Body of pancreas (tissue), 4 donors: ENCODE measurements at places on chromosomes 2 and 18. TPM values are rescaled to one million over a fixed set of nuclear protein-coding genes. Genes with fewer than 3 reads are reported as not detected.

DNA sequence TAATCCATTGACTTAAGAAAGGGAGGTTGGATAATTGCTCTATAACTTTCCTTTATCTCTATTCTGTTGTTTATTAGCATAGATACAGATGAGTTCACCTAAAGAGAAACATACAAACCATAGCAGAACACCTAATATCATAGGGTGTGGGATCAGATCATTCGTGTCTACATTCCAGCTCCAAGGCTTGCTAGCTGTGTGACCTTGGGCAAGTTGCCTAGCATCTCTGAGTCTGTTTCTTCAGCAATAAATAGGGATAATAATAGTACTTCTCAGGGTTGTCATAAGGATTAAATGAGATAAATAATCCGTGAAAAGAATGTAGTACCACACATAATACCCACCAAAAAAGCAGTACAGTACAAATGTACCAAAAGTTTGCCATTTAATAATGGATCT lies 126.2 kb downstream of the PLB1 start:
- H3K27me3 ChIP-seq: no peaks in the 10 kb centered on the region
- H3K4me3 ChIP-seq: no peak overlapping the region
- DNase-seq: peak; percentile 54
- H3K27ac ChIP-seq: peak overlapping the region; percentile 80
- H3K4me1 ChIP-seq: peaks cover 51% of the 10 kb centered on the region

DNA sequence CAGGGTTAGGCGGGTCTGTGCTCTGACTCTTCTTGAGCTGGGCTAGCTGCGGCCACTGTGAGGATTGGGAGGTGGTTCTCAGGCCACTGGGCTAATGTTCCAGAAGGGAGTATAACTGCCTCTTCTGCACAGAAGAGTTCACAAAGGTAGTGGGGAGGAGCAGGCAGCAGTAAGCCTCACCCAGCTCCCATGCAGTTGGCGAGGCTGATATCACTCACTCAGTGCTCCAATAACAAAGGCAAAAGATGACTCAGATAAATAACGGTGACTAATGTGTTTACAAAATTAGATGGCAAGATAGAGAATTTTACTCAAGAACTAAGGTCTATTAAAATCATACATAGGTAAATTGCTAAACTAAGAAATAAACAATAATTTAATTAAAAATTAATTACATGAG lies 174.2 kb upstream of the TMEM200C start:
- no peak for DNase-seq
- no peaks in the 10 kb centered on the region for H3K27me3 ChIP-seq
- H3K27ac ChIP-seq: no peak overlapping the region

Gene SKOR2
- total RNA-seq: not detected

DNA sequence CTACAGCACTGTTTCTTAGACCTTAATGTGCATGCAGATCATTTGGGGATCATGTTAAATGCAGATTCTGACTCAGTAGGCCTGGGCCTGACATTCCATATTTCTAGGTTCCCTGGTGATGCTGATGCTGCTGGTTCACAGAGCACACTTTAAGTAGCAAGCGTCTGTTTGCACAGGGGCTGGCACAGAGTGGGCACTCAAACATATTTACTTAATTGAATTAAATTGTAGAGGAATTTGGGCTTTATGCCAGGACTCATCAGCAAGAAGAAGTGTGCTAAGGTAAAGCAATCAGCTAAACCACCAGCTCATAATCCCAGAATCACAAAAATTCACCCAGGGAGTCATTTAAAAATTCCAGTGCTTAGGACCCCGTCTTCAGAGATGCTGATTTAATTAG lies 25.1 kb upstream of the INPP4A start:
- no peaks in the 10 kb centered on the region for H3K36me3 ChIP-seq
- no peaks in the 10 kb centered on the region for H3K4me1 ChIP-seq
- H3K4me3 ChIP-seq: no peak overlapping the region
- no peak for DNase-seq

- H3K4me1 ChIP-seq: no peaks in the 10 kb centered on the region
- no peaks in the 10 kb centered on the region for H3K27me3 ChIP-seq
- no peak overlapping the region for H3K27ac ChIP-seq
Measured at GRCh38 chr2:239456940-239457339, 56.1 kb upstream of the HDAC4 start.

- no peaks in the 10 kb centered on the region for H3K27me3 ChIP-seq
- no peaks in the 10 kb centered on the region for H3K4me1 ChIP-seq
- no peak overlapping the region for H3K4me3 ChIP-seq
- H3K27ac ChIP-seq: no peak overlapping the region
Measured at GRCh38 chr2:75130171-75130570, 69.1 kb downstream of the TACR1 start.

- no peaks in the 10 kb centered on the region for H3K36me3 ChIP-seq
- no peak overlapping the region for H3K4me3 ChIP-seq
- no peaks in the 10 kb centered on the region for H3K4me1 ChIP-seq
- no peaks in the 10 kb centered on the region for H3K27me3 ChIP-seq
- no peak overlapping the region for H3K27ac ChIP-seq
- no peak for DNase-seq
Measured at GRCh38 chr2:62941413-62941812, 109.2 kb upstream of the OTX1 start.

GRCh38 chr2:10922307-10923007 lies 10.7 kb downstream of the KCNF1 start:
- no peak overlapping the region for H3K4me3 ChIP-seq
- no peaks in the 10 kb centered on the region for H3K27me3 ChIP-seq
- DNase-seq: no peak
- peaks cover 14% of the 10 kb centered on the region for H3K4me1 ChIP-seq

Gene TEKT4
- total RNA-seq: not detected

Gene METTL5
- total RNA-seq: 12.5 TPM

Gene KANSL3
- 50.4 TPM for total RNA-seq

GRCh38 chr18:32019251-32019948 lies 775 bp downstream of the RNF125 start:
- peak overlapping the region; percentile 39 for H3K4me3 ChIP-seq
- no peaks in the 10 kb centered on the region for H3K27me3 ChIP-seq
- H3K36me3 ChIP-seq: no peaks in the 10 kb centered on the region
- peaks cover 16% of the 10 kb centered on the region for H3K4me1 ChIP-seq

Gene STARD6
- total RNA-seq: not detected

Gene MCM6
- 1.0 TPM for total RNA-seq

Gene CBLN2
- not detected for total RNA-seq

Gene CAPN14
- not detected for total RNA-seq

Gene IMPA2
- 446 TPM for total RNA-seq

Gene SPATA3
- total RNA-seq: not detected

Gene TEX44
- not detected for total RNA-seq

GRCh38 chr2:16081316-16082200 lies 141.2 kb downstream of the MYCN start:
- H3K27me3 ChIP-seq: no peaks in the 10 kb centered on the region
- peaks cover 10% of the 10 kb centered on the region for H3K4me1 ChIP-seq
- H3K36me3 ChIP-seq: no peaks in the 10 kb centered on the region
- DNase-seq: no peak
